ENCODE measurements at places on chromosomes 4 and X.

GRCh38 chrX:9610771-9611392 lies 146.0 kb downstream of the TBL1X start:
- no peak for DNase-seq

- DNase-seq, result no peak
These were observed 40.2 kb upstream of the SULT1B1 start for GRCh38 chr4:69800599-69800998.

DNA sequence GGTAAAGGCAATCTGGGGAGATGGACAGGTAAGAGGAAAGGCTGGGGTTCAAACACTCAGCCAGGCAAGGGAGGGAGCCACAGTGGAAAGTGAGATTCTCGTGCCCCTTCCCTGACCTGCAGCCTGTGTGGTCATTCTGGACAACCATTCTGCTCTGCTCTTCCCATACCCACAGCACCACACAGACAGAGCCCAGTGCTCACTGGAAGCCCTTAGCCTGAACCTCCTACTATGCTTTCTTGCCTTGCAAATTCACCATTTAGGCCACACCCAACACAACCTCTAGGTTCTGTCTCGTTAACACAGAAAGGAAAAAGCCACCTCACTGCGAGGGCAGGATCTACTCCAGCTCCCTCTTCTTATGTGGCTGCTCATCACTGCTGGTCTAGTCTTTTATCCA lies 92.7 kb downstream of the SHISA3 start:
- DNase-seq, result no peak

- no peak for DNase-seq
These were observed 443.0 kb downstream of the GPM6A start for GRCh38 chr4:175369087-175369486.

GRCh38 chrX:125132274-125132673 lies 187.4 kb upstream of the TEX13C start:
- DNase-seq, result peak; percentile 24

GRCh38 chr4:16967722-16968121 lies 69.3 kb upstream of the LDB2 start:
- no peak for DNase-seq

- DNase-seq, result no peak
These were observed 450 bp downstream of the ACSL1 start for GRCh38 chr4:184825141-184825895.

DNA sequence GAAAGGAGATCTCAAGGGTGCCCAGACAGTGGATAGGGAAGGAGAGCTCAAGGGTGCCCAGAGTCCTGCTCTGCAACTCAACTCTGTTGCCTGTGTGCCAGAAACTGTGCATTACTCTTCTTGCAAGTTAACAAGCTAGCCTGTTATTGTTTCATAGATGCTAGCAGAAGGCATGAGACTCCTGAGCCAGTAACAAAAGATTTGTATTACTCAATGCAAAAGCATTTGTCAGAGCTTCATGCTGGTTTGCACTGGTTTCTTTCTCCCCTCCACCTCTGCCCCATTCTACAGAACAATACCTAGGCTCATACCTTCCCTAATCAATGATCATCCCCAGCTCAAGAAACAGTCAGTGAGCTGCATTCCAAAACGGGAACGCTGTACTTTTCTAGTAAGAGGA lies 124.5 kb upstream of the NEIL3 start:
- no peak for DNase-seq

- no peak for DNase-seq
These were observed 44.1 kb upstream of the NEUROG2 start for GRCh38 chr4:112560084-112560483.

DNA sequence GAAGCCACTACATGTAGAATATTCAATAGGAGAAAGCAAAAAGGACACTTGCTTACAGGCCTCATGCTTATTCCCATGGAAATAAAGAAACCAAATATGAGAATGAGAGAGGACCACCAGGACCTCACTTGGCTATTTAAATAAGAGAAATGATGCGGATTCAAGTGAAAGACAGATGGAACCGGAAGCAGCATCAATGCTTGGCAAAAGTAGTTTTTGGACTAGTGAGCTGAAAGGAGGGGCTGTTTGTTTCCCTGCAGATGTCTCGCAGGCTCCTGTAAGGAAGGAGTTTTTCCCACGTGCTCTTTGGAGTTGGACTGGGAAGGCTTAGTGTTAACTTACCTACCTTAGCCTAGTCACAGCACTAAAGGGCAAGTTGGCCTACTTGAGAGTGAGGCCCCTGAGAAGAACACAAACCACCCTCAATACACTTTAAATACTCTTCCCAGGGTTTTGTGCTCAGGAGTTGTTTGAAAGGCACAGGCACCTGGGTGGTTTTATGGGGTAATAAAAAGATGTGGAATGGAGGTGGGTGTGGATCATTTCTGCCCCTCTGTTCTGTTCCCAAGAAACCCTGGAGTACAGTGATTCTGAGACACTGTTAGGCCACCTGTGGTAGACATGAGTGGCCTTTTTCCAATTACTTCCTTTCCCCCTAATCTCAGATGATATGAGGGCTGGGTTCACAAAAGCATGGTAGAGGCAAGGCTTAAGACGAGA lies 113.3 kb upstream of the C1GALT1C1 start:
- no peak for DNase-seq

- DNase-seq, result no peak
These were observed 23.9 kb downstream of the ZFYVE28 start for GRCh38 chr4:2394528-2394927.

GRCh38 chr4:59647011-59647410 lies 1553.1 kb upstream of the ADGRL3 start:
- no peak for DNase-seq

- DNase-seq, result no peak
These were observed 7.0 kb downstream of the CYBB start for GRCh38 chrX:37786624-37787422.

GRCh38 chr4:168724686-168725411 lies 228.0 kb downstream of the PALLD start:
- DNase-seq, result no peak

DNA sequence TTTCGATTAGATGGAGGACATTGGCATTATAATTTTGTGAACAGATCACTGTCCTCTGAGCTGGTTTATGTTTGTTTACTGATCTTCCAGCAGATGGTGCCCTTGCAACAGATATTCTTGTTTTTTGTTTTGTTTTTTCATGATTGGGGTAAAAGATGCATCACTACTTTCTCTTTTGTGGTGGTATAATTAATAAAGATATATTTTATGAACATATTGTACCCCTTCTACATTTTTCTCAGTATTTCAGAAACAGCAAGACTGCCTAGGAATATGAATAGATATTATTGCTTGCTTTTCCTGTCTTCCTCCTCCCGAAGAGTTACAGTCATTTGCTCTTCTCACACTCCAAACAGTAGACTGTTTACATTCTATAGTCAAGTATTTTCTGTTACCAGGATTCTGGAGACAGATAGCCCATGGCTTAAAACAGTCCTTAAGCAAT lies 905.2 kb downstream of the TRAM1L1 start:
- peak; percentile 33 for DNase-seq

DNA sequence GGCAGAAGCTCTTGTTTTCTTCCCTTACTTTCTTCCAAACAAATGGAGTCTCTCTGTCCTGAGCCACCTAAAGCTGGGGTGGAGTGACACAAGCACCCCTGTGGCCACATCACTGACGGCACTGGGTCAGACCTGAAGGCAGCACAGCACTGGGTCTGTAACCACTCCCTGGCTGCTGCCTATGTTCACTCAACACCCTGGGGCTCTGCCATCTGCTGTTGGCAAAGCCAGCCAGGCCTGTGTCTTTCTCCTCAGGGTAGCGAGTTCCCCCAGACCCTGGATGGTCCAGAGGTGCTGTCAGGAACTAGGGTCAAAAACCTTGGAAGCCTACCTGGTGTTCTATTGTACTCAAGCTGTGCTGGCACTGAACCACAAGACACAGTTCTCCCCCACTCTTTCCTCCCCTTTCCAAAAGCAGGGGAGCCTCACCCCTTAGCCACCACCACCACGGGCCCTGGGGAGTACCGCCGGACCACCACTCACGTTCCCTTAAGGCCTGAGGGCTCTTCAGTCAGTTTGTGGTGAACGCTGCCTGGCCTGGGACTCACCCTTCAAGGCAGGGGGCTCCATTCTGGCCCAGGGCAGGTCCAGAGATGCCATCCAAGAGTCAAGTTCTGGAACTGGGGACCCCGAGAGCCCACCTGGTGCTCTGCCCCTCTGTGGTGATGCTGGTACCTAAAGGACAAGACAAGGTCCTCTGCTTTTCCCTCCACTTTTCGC lies 31.5 kb downstream of the TMEM271 start:
- no peak for DNase-seq

DNA sequence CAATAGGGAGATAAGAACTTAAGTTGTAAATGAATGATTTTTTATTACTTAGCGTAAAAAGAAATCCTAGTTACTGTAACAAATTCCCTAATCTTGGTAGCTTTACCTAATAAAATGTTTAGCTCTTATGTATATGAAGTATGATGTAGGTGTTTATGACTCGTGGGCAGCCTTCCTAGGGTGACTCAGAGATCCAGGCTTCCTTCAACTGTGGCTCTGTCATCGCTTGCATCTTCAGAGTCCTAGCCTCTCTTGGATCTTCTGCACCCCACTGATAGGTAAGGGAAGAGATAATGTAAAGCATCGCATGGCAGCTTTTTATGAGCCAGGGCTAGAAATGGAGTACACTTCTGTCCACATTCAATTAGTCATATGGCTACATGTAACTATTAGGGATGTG lies 165.6 kb upstream of the GLRA2 start:
- no peak for DNase-seq

Measured in ACHN (cell line).